ENCODE measurements at places on chromosomes 11 and 22.
A peak's percentile ranks its signal among the peaks of the same experiment; 100 is the strongest.

DNA sequence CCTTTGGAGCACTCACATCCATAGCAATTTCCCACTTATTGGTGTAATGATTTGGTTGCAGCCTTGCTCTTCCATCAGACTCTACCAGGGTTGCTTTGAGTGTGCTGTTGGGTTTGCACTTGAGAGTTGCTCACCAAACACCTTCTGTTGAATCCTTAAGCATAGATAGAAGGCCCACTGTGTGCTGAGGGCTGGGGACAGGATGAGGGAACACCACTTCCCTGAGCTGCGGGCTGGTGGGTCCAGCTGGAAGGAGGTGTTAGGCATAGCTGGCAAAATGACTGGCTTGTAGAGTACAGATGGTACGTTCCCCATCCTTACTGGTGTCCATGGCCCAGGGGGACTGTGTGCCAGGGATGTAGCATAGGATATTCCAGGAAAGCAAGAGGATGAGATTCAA, 3.9 kb downstream of the PRDM11 start:
- DNase-seq: no peak

DNA sequence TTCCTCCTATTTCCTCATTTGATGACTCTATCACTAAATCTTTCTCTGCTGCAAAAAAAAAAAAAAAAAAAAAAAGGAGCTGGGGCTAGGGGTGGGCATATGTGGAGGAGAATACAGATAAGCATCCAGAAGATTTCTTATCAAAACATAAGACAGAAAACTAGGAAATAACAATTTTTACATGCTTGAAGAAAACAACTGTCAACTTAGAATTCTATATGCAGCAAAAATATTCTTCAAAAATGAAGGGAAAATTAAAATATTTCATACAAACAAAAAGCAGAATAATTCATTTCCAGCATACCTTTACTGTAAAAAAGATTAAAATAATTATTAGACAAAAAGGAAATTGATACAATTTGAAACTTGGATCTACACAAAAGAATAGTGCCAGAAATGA, 38.7 kb downstream of the GDPD4 start:
- no peak for DNase-seq

DNA sequence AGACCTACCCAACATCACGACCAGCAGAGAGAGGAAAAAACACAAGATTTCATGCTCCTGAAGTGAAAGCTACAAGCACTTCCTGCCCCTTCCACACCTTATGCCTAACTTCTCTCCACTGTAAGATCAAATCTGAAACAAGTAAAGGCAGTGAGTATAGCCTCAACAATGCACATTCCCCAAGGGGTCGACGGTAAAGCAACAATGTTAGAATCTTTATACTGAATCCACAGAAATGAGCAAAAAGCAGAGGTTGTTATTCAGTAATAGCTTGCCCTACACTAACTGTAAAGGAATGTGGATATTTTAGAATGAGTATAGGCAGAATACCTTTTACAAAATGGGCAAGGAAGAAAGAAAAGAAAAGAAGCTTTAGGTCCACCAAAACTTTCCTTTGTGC, 15.6 kb downstream of the ARFGAP3 start:
- no peak for DNase-seq

DNA sequence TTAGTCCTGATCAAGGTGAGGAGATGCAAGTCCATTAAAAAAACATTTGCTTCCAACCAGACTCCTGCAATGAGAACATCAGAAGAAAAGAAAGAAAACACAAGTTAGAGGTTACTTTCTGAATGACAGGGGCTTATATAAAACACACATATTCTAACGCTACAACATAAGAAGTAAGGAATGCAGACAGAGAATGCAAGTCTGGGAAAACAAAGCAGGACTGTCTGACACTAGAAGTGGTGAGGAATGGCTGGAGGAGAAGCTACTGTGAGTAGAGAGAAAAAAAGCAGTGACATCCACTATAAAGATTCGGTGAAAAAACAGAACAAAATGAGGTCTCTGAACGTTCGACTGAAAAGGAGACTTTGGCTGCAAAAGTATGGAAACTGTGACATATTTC, 12.3 kb downstream of the TMEM216 start:
- DNase-seq: no peak

DNA sequence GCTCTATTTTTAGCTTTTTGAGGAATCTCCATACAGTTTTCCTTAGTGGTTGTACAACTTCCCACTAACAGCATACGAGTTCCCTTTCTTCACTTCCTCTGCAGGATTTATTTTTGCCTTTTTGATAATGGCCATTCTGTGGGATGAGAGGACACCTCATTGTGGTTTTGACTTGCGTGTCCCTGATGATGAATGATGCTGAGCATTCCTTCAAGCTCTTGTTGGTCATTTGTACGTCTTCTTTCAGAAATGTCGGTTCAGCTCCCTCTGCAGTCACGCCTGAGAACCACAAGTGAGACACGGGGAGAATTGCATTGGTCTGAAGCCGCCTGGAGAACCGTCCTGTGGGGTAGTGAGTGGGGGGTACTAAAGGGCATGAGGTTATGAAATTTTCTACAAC, 2.0 kb upstream of the KRTAP5-10 start:
- peak; percentile 5 for DNase-seq

DNA sequence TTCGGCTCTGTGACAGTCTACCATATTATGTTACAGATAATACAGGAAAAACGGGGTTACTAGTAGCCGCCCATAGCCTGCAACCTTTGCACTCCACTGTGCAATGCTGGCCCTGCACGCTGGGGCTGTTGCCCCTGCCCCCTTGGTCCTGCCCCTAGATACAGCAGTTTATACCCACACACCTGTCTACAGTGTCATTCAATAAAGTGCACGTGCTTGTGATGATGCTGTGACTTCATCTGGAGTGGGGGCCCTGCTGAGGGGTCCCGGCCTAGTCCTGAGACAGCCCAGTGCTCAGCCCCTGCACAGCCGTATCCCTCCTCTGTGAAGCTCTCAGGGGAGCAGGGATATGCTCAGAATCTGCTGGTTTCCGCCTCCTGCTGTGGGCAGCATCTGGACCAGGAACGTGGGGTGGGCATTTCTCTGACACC, 1.2 kb downstream of the IFITM1 start:
- no peak for DNase-seq

- DNase-seq: no peak
Measured at GRCh38 chr22:49106096-49106841, 721.4 kb downstream of the BRD1 start.

GRCh38 chr22:29152045-29152953, 53.4 kb upstream of the EMID1 start:
- DNase-seq: no peak

DNA sequence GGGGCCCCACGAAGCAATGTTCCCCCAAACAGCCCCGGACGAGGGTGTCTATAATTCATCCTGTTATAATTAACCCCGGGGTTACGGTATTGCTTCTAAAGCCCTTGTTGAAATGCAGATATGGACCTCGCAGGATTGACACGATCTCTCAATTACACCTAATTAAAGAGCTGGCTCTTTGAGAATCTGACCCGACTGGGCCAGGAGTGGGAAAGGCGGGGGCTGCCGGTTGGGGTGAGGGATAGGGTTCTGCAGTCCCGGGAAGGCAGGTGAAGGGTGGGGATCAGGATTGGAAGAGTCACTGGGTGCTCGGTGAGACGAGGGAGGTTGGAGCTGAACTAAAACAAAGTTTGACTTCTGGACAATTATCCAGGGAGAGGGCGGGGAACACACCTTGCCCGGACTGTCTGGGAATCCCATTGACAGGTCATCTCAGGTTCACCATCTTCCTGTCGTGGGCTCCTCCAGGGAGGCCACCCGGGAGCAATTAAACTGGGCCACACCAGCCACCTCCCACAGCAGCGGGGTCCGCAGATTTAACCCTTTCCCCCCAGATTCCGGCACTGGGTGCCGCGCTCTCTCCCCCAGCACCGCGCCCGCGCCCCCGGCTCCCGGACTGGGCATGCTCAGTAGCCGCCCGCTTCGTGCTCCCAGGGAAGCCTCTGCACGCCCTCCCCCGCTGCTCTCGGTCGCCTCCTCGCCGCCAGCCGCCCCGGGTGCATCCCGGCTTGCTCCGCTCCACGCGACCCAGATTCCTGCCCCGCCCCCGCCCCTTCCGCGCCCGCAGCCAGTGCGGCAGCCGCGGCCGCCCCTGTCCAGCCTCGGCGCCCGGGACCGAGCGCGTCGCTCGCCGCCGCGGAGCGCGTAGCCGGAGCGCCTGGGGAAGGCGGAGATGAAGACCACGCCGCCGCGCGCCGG, at the start of gene ELMOD1:
Gene ELMOD1, plus strand, starts transcription at position 688 of the 918 bp plus-strand sequence. CDS start 27,043 bp downstream, outside the sequence.
- peak; percentile 20 for DNase-seq

GRCh38 chr11:2444821-2445745, at the start of gene KCNQ1:
KCNQ1 (plus strand) TSS chr11:2445008; CDS start chr11:2445099, 91 bp downstream.
- DNase-seq: peak; percentile 17

DNA sequence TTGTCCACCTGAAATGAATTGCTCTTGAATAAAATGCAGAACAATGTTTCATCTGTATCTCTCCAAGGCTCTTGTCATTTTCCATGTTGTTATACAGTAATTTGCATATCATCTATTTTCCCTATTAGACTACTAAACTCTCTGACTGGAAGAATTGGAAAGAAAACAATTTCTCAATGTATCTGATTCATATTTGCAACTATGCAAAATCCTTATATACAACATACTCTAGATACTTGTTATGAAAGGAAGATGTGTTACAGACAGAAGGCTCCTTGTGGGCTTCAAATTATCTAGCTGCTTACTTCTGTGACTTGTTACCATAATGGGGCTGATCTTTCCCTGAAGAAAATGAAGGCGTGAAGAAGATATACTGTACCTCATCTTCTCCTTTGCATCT, 9.6 kb upstream of the SERGEF start:
- DNase-seq: no peak

- peak; percentile 56 for DNase-seq
Measured at GRCh38 chr22:30802202-30803166, 107.8 kb downstream of the OSBP2 start.

DNA sequence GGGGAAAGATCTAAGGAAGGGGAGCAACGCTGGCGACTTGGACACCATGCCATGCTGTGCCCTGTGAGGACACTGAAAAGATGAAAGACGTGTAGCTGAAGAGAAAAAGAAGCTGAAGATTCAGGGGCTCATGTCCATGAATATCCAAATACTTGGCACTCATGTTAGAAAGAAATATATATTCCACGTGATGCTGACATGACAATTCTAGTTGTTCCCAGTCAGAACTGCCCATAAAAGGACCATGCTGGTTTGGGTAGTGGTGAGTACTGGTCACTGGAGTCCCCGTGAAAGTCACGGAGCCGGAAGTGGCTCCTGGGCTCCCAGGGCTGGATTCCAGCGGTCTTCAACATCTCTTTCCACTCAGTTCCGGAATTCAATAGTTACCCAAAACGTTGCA, 9.9 kb downstream of the MS4A15 start:
- DNase-seq: no peak

GRCh38 chr11:127670374-127671119, 670.0 kb upstream of the KIRREL3 start:
- no peak for DNase-seq

DNA sequence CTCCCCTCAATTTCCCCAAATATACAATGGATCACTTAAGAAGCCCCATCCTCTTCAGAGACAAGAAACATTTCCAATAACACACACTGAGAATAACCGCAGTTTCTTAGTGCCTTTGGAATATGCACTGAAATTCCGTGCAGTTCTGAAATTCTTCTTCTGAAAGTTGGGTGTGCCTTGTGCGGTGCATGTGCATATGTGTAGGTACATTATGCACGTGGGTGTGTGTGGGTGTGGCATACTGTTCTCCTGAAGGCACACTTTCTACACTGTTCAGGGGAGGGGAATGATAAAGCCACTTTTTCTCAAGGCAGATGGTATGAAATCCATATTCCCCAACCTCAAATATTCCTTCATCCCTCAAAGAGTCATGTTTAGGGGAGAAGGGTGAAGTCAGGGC, 1.7 kb downstream of the EXPH5 start:
- no peak for DNase-seq

Data from CD4-positive, alpha-beta T cell treated with Interleukin-4 for 1 hour (primary cell).